ENCODE measurements at places on chromosomes 6 and 20.
A peak's percentile ranks its signal among the peaks of the same experiment; 100 is the strongest.

DNA sequence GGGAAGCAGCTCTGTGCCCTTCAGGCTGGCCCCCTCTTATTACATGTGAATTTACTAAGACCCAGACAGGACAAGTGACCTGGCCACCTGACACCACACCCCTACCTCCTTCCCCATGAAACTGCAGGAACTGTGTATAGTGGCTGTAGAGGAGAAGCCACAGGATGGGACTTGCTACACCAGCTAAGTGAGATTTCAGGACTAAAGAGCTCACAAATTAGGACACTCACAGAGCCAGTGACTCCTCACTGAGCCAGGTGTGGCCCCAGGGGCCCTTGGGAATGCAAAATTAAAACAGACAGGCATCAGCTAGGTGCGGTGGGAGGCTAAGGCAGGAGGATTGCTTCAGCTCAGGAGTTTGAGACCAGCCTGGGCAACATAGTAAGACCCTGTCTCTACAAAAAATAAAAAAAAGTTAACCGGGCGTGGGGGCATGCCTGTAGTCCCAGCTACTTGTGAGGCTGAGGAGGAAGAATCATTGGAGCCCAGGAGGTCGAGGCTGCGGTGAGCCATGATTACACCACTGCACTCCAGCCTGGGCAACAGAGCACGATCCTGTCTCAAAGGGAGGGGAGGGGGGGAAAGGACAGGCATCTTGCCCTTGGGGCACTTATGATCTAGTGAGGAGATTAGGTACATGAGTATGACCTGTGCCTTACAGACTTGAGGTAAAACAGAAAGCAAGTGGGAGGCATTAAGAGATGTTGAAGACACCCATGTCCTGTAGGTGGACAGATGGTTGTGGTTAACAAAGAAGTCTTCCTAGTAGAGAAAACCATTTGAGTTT lies 23.2 kb upstream of the SRF start:
- no peak for DNase-seq

DNA sequence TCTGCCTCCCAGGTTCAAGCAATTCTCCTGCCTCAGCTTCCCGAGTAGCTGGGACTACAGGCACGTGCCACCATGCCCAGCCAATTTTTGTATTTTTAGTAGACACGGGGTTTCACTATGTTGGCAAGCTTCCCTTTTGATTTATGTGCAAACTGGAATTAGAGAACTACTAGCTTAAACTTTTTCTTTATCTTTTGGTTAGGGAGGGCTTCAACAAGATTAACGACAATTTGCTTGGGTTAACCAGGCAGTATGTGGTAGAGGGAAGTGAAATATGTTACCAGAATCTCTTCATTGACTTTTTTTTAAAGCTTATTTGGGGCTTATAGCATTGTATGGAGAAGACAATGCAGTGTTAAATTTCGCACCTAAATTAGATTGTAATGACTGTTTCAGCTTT lies 9.0 kb downstream of the MYO6 start:
- no peak for DNase-seq

GRCh38 chr6:31009731-31010130 lies 543 bp upstream of the MUC22 start:
- DNase-seq = peak; percentile 27

- peak; percentile 28 for DNase-seq
These were observed 94.8 kb upstream of the SCAF8 start for GRCh38 chr6:154638369-154638768.

GRCh38 chr6:30206152-30206551 lies 7.1 kb downstream of the TRIM26 start:
- DNase-seq = peak; percentile 37

GRCh38 chr6:609905-610304 lies 47.0 kb downstream of the HUS1B start:
- no peak for DNase-seq

DNA sequence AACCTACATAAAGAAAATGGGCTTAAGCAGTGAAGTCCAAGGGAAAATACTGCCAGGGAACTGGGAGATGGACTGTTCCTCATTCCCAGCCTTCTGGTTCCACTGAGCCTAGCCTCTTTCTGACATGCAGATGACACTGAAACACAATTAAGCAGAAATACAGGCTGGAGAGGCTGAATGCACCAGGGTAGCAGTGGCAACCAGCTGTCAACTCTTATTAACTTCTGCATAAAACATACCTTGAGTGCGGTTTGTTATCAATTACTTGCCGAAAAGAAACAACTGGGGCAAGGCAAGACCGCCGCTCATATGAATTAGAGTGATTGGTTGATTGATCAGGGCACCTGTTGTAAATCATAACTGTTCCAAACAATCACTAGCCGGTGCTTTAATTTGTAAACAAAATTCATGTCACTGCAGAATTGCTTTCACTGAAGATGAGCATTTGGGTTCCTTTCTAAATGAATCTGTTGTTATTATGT lies 16.3 kb downstream of the TFAP2B start:
- no peak for DNase-seq

DNA sequence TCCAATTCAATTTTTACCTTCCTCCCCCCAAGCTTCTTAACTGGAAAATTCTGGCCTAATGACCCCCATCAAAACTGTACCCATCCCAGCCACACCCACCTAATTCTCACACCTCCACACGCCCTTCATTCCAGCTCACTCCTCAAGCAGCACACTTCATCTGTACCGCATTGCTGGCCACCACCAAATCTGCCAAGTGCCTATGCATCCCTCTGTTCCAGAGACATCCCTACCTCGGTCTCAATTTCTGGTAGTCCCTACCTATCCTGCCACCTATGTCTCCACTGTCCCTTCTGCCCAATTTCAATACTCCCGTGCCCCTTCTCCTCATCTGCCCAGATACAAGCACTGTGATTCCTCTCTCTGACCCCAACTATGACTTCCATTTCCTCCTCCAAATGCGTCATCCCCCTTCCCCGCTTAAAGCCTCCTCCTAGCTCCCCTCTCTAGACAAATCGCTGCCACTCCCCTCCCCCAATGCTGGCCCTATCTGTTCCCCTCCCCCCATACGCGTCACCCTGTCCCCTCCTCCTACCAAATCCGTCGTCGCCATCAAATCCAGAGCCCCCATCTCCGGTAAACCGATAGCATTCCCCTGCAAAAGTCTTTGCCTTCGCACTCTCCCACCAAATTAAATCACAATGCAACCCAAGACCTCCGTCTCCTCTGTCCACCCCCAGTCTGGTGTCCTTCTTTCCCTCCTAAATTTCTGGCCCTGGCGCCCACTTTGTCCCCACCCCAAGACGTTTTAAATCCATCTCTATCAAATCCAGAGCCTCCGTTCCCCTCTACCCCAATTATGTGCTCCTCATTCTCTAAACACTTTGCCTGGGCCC lies 1.2 kb downstream of the MTCH1 start:
- peak; percentile 94 for DNase-seq

DNA sequence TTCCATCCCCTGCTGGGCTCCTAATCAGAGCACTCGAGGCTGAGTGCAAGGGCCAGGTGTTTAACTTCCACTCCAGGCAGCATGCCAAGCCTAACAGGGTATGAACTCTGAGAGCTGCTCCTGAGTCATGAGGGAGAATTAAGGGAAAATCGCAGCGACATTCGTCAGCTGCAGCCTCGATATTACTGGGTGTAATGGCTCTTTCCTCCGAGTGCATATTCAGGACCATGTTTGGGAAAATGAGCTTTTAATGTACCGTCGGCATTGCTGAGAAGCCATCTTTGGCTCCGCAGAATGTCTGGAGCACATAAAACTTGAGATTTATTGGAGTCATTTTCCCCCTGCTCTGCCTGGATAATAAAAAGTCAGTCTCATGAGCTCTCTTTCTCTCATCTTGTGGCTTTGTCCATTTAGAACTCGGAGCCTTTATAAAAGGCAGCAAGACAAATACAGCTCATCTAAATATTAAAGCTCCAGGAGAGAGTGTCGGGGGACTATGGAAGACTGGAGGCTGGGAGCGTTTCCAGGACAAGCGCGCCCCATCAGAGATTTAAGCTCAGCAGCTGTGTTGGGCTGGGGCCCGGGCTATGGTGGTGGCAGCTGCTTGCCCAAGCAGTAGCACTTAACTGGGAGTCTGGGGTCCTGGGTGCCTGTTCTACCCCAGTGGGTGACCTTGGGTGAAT lies 103.7 kb downstream of the TOX2 start:
- peak; percentile 96 for DNase-seq

DNA sequence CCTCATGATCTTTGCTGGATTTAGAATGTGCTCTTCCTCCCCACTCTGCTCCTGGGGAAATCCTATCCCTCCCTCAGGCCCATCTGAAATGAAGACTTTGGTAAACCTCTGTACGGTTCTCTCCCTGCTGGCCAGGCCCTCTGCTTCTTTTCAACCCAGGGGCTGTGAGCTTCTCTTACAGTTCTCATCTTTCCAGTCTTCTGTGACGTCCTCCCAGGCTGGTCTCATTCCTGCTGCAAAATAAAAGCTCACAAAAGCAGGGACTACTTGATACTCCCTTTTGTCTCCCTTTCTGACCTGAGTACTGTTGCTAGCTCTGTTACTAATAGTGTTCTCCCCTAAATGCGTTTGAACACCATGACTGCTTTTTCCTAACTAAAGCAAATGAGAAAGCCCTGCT lies 46.3 kb downstream of the UNC5CL start:
- DNase-seq = no peak

GRCh38 chr6:24140591-24140990 lies 14.6 kb downstream of the NRSN1 start:
- no peak for DNase-seq

DNA sequence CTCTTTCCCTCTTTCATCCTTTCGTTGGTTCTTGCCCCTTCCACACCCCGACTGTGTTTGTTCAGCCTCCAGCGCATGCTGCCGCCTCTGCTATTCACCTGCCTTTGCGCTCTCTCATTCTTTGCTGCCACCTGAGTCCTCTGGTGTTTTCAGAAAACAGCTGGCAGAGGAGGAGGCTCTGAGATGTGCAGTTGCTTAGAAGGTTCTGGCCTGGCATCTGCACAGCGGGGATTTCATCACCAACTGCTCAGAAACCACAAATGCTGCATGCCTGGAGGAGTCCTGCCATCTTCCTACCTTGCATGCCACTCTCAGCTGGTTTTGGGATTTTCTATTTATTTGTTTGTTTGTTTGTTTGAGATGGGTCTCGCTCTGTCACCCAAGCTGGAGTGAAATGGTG lies 39.2 kb upstream of the CLDN20 start:
- DNase-seq = no peak

DNA sequence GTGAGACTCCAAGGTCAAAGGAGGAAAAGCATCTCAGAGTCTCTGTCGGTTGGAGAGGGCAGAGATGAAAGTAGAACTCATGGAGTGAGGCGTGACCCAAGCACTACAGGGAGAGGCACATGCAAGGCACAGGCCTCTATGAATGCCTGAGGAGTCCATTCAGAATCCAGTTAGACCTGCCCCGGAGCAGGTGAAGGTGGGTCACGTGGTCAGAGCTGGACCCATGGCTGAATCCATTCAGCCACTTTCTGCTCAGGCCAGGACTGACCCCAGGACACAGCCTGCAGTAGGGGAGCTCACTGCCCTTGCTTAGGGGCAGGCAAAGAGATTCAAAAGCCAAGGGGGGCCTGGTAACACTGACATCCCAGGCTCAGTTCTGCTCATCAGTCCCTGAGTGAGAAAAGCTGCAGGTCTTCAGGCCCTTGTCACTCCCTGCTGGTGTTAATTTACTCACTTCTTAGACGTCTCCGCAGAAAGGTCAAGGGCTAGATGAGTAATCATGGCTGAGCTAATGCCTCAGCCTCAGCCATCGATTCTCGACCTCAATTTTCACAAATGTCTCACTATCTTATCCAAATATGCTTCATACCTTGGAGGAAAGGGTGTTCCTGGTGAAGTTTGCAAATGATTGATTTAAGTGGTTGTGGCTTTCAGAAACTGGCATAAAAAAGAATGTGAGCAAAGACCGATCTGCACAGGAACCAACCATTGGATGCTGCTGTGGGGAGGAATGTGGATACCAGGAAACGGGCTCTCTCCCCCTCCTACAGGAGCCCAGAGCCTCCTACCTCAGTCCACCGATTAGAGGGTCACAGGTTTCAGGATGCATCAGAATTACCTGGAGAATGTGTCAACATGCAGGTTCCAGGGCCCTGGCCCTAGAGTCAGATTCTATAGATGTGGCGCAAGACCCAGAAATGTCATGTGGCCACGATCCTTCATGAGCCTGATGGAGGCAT lies 584.4 kb downstream of the PTPRT start:
- DNase-seq = no peak

DNA sequence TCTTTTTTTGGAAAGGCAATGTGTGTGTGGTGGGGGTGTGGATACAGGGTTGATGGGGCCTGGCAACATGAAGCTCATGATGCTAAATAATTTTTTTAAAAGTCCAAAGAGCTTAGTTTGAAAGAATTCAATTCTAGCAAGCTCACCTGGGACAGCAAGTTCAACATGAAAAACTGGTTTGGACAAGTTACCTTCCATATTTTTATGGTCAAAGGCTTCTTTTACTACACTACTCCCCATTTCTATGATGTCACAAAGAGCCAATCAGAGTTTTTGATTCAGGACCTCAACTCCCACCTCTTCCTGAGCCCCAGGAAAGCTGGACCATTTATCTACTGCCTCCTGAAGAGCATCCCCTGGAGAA lies 66.1 kb upstream of the CTNNBL1 start:
- DNase-seq = no peak

GRCh38 chr6:108171291-108171917 lies 5.6 kb downstream of the NR2E1 start:
- DNase-seq = no peak

DNA sequence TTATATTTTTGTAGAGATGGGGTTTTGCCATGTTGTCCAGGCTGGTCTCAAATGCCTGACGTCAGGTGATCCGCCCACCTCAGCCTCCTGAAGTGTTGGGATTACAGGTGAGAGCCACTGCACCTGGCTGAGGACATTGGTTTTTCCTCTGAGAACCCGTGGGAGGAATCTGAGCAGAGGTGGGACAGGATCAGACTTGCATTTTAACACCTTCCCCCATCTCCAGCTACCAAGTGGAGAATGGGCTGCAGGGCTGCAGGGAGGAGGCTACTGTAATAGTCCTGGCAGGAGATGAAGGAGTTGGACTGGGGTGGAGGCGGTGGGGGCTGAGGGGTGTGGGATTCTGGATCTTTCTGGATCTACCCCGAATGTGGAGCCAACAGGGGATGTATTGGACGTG lies 24.5 kb downstream of the FAM110A start:
- DNase-seq = no peak

DNA sequence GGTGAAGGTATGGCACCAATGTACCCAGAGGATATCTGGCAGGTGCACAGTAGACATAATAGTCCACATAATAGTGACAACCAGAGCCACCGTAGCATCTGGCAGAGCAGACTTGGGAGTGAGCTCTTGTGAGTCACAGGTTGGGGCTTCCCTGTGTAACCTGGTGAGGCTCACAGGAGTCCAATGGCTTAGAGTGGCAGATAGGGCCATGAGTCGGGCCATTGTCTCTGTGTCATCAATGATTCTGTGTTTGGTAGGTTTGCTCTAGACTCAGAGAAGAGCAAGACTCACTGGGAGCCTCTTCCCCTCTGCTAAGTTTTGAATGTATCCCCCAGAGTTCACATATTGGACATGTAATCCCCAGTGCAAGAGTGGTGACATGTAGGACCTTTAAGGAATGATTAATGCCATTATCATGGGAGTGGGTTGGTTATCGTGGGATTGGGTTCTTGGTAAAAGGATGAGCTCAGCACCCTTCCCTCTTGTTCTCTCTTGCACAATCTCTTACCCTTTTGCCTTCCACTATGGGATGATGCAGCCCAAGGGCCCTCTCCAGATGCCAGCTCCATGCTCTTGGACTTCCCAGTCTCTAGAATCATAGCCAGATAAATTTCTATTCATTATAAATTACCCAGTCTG lies 22.6 kb upstream of the SIRPA start:
- peak; percentile 17 for DNase-seq

GRCh38 chr6:52283111-52283510 lies 1.4 kb downstream of the MCM3 start:
- no peak for DNase-seq
